ENCODE measurements at places on chromosomes 12 and 14. TPM values are rescaled to one million over a fixed set of nuclear protein-coding genes. Genes with fewer than 3 reads are reported as not detected.

GRCh38 chr12:93127582-93128331 is 198.7 kb upstream of the EEA1 start:
- H3K4me1 ChIP-seq: peaks cover 23% of the 10 kb centered on the region
- no peaks in the 10 kb centered on the region for H3K27me3 ChIP-seq
- peak overlapping the region; percentile 71 for H3K27ac ChIP-seq
- peak; percentile 75 for DNase-seq
- no peak overlapping the region for H3K4me3 ChIP-seq
- no peaks in the 10 kb centered on the region for H3K36me3 ChIP-seq

DNA sequence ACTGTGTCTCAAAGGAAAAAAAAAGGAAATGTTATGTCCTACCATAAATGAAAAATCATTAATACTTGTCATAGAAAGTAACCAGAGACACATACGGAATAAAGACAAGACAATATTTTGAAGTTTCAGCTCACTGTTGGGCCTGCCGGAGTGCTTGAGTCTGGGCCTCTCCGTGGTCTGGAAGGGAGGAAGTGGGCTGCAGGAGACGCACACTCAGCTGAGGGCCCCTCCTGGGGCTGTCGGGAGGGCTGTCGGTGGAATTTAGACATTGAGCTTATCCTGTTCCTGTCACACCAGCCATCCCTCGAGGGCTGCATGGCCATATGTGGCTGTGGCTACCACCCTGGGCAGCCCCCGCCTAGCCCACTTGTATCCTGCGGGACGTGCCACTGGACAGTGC is 80.6 kb downstream of the DDX51 start:
- H3K4me3 ChIP-seq: no peak overlapping the region
- H3K27me3 ChIP-seq: no peaks in the 10 kb centered on the region
- peaks cover 97% of the 10 kb centered on the region for H3K36me3 ChIP-seq
- no peak for DNase-seq

The PPP1R1A gene
- total RNA-seq: not detected

DNA sequence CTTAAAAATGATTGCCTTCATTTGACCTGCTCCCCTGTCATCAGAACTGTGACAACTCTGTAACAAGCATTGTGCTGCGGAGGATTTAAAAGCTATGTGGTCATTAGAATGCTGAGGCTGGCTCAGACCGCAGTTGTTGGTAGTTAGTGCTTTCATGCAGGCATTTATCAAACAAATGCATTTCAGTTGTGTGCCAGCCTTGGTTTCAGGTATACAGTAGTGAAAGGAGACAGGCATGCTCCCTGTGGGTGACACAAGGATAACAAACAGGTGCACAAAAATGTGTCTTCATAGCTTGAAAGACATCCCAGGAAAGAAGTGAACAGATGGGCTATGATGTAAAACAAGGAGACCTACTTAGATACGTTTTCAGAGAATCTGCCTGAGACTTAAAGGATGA is 60.6 kb downstream of the MARK3 start:
- no peak for DNase-seq
- H3K4me1 ChIP-seq: peaks cover 15% of the 10 kb centered on the region
- H3K4me3 ChIP-seq: no peak overlapping the region
- peaks cover 3% of the 10 kb centered on the region for H3K36me3 ChIP-seq

DNA sequence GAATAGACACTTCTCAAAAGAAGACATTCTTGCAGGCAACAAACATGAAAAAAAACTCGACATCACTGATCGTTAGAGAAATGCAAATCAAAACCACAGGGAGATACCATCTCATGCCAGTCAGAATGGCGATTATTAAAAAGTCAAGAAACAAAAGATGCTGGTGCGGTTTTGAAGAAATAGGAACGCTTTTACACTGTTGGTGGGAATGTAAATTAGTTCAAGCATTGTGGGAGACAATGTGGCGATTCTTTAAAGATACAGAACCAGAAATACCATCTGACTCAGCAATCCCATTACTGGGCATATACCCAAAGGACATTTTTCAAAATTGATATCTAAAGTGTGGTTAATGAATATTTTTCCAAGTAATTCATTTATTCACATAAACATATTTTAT is 39.6 kb upstream of the LIN7A start:
- no peaks in the 10 kb centered on the region for H3K27me3 ChIP-seq
- no peaks in the 10 kb centered on the region for H3K4me1 ChIP-seq
- no peaks in the 10 kb centered on the region for H3K36me3 ChIP-seq
- no peak for DNase-seq
- no peak overlapping the region for H3K27ac ChIP-seq
- H3K4me3 ChIP-seq: no peak overlapping the region

DNA sequence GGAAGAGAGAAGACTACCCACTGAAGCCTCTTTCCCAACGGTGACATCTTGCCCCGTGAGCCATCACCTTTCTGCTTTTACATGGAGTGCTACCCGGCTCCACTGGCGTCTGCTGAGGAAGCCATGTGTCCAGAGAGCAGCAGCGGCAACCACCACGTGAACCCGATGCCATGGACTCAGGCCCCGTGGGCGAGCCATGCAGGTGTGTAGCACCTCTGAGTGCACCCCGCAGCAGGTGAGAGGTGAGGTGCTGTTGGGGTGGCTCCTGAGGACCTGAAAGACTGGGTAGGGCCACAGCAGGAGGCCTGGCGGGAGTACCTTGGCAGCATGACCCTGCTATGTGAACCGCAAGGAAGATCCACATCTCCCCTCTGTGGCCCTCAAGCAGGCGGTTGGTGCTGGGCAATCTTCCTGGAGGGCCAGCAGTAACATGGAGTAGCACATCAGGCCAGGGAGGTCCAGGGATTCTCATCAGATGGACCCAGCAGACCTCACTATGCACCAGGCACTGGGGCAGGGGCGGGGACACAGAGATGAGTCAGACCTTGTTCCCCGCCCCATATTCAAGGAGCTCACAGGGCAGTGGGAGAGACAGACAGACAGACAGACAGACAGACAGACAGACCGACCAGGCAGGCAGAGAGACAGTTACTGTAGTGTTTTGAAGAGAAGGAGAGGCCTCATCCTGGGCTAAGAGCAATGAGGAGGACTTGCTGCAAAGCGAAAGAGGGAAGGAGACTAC is 129.6 kb downstream of the PAPOLA start:
- H3K27me3 ChIP-seq: no peaks in the 10 kb centered on the region
- H3K36me3 ChIP-seq: no peaks in the 10 kb centered on the region
- no peak overlapping the region for H3K27ac ChIP-seq
- DNase-seq: no peak
- H3K4me3 ChIP-seq: no peak overlapping the region

GRCh38 chr12:48016373-48017020 is 12.2 kb upstream of the COL2A1 start:
- H3K36me3 ChIP-seq: no peaks in the 10 kb centered on the region
- no peak overlapping the region for H3K4me3 ChIP-seq
- no peak overlapping the region for H3K27ac ChIP-seq
- H3K27me3 ChIP-seq: peaks cover 10% of the 10 kb centered on the region

The SIX6 gene
- not detected for total RNA-seq

The RHOJ gene
- total RNA-seq: 29.2 TPM

DNA sequence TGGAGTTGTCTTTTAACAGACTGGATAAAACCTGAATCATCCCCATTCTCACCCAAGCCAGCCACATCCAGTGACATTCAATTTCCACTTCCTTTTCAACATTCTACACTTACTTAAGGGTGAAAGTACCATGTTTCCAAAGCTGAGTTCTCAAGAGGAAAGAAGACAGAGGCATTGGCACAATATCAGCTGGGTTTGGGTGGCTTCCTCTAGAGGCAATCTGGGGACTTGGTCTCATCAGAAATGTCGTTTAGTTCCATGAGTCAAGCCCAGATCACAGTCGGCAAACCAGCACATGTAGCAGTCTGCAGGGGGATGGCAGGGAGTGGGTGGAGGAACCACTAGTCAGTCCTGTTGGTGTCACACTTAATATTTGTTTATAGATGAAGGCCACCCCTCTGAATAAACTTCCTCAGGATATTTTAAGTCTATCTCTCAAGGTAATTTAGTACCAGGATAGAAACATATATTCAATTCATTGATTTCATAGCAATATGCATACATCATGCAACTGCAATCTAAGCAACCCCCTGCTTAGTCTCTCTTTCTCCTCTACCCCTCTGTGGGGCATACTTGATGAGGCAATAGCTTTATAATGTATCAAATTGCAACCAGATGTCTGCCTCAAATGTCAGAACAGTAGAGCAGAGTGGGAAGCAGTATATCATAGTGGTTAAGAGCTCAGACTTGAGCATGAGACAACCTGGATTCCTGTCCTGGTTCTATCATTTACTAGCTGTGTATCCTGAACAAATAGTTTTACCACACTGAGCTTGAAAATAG is 3.0 kb downstream of the SRRM4 start:
- H3K36me3 ChIP-seq: no peaks in the 10 kb centered on the region
- H3K4me3 ChIP-seq: no peak overlapping the region

DNA sequence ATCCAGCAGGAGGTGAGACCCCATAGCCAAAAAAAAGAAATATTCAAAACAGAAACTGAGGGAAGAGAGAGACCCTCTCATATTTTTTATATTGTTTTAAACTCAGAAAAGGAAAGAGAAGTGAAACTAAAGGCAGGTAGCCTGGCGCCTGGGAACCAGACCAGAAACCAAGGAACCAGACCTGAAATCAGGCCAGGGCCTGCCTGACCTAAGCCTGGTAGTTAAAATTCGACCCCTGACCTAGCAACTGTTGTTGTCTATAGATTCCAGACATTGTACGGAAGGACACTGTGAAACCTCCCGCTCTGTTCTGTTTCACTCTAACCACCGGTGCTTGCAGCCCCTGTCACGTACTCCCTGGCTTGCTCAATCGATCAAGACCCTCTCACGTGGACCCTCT is 38.5 kb upstream of the CD163 start:
- H3K27me3 ChIP-seq: no peaks in the 10 kb centered on the region
- H3K4me3 ChIP-seq: no peak overlapping the region
- H3K27ac ChIP-seq: peak overlapping the region; percentile 7
- H3K4me1 ChIP-seq: no peaks in the 10 kb centered on the region

The PPP4R4 gene
- 5.9 TPM for total RNA-seq

GRCh38 chr12:109637348-109637747 is 63.8 kb downstream of the MVK start:
- no peak overlapping the region for H3K27ac ChIP-seq
- no peaks in the 10 kb centered on the region for H3K4me1 ChIP-seq
- no peaks in the 10 kb centered on the region for H3K36me3 ChIP-seq
- H3K27me3 ChIP-seq: peaks cover 6% of the 10 kb centered on the region
- no peak overlapping the region for H3K4me3 ChIP-seq

DNA sequence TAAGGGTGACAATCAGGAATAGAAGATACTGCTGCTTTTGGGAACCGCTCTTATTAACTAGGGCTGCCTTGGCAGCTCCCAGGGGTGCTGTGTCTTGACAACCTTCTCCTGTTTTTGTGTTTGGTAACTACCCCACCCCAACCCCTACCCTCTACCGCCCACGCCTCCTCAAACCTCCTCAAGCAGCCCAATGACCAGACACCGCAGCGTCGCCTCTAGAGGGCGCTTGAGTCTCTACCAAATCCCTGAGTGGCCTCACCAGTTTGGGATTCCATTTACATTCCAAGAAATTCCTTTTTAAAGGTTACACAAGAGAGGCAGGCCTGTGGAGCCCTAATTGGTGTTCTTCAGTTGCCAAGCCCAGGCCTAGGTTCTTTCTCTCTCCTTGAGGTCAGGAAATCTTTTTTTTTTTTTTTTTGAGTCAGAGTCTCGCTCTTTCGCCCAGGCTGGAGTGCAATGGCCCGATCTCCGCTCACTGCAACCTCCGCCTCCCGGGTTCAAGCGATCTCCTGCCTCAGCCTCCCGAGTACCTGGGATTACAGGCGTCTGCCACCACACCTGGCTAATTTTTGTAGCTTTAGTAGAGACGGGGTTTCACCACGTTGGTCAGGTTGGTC is 72.4 kb upstream of the USP44 start:
- peak; percentile 83 for DNase-seq
- H3K36me3 ChIP-seq: no peaks in the 10 kb centered on the region
- no peaks in the 10 kb centered on the region for H3K27me3 ChIP-seq
- peak overlapping the region; percentile 21 for H3K27ac ChIP-seq

DNA sequence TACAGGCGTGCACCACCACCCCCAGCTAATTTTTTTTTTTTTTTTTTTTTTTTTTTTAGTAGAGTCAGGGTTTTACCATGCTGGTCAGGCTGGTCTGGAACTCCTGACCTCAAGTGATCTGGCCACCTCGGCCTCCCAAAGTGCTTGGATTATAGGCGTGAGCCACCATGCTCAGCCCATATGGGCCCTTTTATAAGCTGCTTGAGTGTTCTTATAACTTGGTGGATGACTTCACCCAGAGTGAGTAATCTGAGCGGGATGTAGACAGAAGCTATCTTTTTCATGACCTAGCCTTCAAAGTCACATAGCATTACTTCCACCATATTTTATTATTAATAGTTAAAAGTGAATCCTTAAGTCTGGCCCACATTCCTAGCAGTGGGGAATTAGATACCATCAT is 16.4 kb downstream of the BBOF1 start:
- no peak overlapping the region for H3K27ac ChIP-seq
- DNase-seq: no peak
- no peaks in the 10 kb centered on the region for H3K27me3 ChIP-seq

GRCh38 chr14:75425446-75425845 is 2.4 kb upstream of the JDP2 start:
- H3K4me1 ChIP-seq: peaks cover 23% of the 10 kb centered on the region
- no peaks in the 10 kb centered on the region for H3K36me3 ChIP-seq
- no peaks in the 10 kb centered on the region for H3K27me3 ChIP-seq

The ISM2 gene
- total RNA-seq: not detected

The DTD2 gene
- 13.4 TPM for total RNA-seq

- H3K36me3 ChIP-seq: no peaks in the 10 kb centered on the region
- no peak for DNase-seq
- H3K27me3 ChIP-seq: no peaks in the 10 kb centered on the region
- no peaks in the 10 kb centered on the region for H3K4me1 ChIP-seq
Observed at GRCh38 chr12:51488281-51488680, 63.6 kb downstream of the SLC4A8 start.

The TTLL5 gene
- total RNA-seq: 32.6 TPM

- no peak overlapping the region for H3K4me3 ChIP-seq
- H3K27ac ChIP-seq: no peak overlapping the region
- H3K27me3 ChIP-seq: no peaks in the 10 kb centered on the region
- no peaks in the 10 kb centered on the region for H3K4me1 ChIP-seq
- no peaks in the 10 kb centered on the region for H3K36me3 ChIP-seq
- DNase-seq: no peak
Observed at GRCh38 chr12:12024911-12025682, 45.6 kb upstream of the BCL2L14 start.

DNA sequence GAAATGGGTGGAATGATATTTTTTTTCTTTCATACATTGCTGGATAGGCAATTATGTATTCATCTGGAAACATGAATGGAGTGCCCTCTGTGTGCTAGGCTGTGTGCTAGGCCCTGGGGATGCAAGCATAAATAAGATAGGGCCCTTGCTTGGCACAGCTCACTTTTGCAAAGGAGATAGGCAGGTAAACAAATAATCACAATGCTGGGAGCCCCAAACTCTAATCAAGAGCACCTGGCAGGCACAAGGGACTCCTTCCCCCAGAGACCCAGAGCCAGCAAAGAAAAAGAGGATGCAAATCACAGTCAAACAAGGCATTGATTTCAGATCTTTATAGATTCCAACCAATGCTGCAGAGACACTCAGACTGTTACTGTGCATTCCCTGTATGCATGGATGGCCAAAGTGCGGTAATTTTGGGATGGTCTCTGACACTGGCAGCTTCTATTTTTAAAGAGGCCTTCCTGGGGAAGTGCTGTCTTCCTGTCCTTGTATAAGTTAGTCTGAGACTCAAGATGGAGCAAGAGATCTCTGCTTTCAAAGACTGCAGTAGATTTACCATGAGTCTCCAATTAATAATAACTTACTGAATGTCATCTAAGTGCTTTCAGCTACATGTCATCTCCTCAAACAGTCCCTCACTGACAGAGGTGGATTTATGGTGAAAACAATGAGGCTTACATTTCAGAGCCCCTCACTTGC is 45.1 kb upstream of the CPM start:
- no peak overlapping the region for H3K4me3 ChIP-seq
- peaks cover 28% of the 10 kb centered on the region for H3K4me1 ChIP-seq
- H3K27me3 ChIP-seq: no peaks in the 10 kb centered on the region
- no peak overlapping the region for H3K27ac ChIP-seq
- H3K36me3 ChIP-seq: no peaks in the 10 kb centered on the region
- DNase-seq: no peak

Data from lower lobe of right lung (tissue), 2 donors.